Stimulated activated memory B cell treated with anti-CD40 and anti-IgM and Interleukin-4, amounts not matched to agents 10 μg/mL and 1 μg/mL and 100 μg/mL, for 72 hours (primary cell): ENCODE measurements at places on chromosomes 12 and 14.

DNA sequence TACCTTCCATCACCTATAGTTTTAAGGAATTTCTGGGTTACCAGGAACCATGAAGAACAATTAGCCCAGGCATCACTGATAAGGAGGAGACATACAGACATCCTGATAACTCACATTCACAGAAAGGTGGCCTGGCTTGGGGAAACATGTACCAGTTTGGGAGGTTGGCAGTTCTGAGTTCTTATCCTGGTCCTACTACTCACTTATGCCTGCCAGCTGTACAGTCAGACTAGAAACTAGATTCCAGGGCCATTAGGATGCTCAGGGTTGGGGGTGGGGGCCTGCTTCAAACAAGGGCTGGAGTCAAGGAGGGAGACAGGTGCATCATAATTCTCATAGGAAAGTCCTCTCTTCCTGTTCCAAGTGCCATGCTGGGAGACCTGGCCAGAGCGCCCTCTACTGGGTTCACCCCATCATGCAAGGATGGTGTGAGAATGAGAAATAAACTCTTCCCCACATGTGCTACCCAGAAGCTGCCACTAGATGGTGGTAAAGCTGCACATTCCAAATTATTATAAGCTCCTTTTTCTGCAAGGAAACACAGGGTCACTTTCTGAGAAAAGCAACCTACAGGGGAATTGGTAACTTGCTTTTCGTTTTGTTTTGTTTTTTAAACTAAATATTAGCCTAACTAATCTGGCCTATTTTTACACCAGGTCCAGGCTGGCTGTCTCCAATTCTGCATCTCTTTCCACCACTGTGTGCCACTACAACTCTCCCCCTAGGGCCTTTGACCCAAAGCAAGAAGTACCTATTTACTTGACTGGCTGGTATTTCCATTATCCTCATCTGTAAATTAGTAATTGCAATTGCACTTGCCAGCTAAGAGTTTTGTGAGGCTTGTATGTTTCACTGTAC is 14.5 kb downstream of the OAS2 start:
- ATAC-seq: peak; percentile 54

DNA sequence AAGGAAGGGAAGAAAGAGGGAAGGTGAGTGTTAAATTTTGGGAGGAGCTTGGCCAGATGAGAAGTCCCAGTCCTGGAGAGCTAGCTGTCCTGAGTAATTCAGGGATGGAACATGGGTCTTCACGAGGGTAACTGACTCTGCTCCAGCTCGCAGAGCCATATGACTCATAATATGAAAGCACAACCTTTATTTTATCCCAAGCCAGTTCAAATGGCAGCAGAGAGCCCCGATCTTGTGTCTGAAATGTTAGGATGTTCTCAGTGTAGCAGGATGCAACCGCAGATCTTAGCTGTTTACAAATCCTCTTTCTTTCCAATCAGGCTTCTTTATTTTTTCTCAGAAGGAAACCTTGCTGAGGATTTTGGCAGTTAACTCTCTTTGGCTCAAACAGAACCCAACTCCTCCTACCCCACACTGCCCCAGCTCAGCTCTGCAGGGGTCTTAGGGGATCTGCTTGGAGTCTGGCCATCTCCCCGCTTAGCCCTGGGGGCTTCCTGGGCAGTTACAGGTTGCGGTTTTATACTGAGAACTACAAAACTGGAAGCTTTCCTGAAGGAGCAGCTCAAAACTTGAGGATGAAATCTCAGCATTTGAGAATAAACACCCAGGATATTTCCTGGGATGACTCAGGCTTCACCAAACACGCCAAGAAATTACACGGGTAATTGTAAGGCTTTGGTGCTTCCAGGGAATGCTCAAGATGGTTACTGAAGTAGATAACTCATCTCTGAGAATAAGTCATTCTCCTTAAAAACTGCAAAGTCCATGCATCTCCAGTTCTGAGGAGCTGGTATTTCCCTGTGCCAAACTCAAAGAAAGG is 92.5 kb downstream of the VCPKMT start:
- no peak for ATAC-seq

DNA sequence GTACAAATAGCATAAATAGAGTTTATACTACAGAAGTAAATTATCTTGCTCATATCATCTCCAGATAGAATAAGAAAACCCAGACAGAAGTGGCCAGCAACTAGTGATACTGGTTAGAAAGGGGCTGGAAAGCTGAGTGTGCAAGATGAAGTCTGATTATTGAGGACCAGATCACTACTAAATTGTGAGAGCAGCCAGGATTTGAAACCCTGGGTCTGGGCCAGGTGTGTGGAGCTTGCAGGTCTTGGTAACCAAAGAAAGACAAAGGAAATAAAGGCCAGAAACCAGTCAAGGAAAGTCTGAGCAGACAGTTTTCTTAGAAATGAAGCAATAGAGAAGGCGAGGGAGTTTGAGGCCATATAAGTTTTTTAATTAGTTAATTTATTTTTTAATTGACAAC is 611.8 kb downstream of the ETNK1 start:
- no peak for ATAC-seq

DNA sequence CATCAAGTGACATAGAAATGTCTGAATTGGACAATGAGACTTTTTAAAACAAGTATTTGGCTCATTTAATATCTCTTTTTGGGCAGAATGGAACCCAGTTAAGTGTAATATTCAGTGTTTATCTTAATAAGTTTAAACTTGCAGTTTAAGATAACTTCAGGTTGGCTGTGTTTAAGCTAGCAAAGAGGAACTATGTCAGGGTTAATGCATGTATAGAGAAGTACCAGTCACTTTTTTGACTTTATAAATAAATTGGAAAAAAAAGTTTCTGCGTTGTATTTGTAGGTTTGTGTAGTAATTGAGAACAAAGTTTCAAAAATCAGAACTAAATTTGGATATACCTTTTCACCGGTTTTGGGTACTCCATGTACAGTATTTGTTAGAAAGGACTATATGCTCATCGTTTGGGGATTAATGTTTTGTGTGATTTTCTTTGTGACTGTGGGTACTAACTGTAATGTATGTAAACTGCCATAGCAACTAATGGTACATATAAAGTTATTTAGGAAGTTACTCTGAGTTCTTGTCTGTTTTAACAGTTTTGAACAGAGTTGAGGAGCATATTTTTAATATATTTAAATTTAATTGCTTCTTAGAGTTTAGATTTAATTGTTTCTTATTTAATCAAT is 4.5 kb downstream of the HMGA2 start:
- ATAC-seq: no peak

- ATAC-seq: no peak
Measured at GRCh38 chr14:76268700-76269099, 107.2 kb upstream of the ESRRB start.

DNA sequence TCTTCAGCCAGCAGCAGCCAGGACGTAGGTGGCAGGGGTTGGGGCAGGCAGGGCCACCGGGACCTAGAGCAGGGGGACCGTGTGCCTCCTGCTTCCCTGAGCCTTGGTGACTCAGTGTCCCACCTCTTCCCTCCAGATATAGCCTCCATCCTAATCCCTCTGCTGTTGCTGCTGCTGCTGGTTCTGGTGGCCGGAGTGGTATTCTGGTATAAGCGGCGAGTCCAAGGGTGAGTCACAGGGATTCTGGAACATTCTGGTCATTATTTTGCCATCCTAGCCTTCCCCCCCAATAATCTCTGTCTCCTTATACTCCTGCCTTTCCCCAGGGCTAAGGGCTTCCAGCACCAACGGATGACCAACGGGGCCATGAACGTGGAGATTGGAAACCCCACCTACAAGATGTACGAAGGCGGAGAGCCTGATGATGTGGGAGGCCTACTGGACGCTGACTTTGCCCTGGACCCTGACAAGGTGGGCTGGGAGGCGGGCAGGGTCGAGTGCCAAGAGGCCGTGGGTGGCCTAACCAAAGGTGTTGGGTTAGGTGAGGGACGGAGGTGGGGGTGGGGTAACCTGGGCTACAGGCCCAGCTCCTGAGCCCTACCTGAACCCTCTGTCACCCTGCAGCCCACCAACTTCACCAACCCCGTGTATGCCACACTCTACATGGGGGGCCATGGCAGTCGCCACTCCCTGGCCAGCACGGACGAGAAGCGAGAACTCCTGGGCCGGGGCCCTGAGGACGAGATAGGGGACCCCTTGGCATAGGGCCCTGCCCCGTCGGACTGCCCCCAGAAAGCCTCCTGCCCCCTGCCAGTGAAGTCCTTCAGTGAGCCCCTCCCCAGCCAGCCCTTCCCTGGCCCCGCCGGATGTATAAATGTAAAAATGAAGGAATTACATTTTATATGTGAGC is 4.5 kb upstream of the NXPH4 start:
- no peak for ATAC-seq

- ATAC-seq: no peak
Measured at GRCh38 chr14:54727929-54728328, 161.0 kb downstream of the SAMD4A start.

- ATAC-seq: no peak
Measured at GRCh38 chr14:68961781-68962584, 17.1 kb downstream of the ACTN1 start.
